Activated T-helper 1 cell treated with anti-CD3 and anti-CD28 coated beads, Interleukin-12 subunit alpha, Interleukin-12 subunit beta, Interleukin-2, Interleukin-4 antibody, amounts not matched to agents 30 ng/mL and 10 ng/mL and 1 ng/mL, durations not matched to agents 14 hours and 24 hours and 36 hours (primary cell): ENCODE measurements at places on chromosomes 6 and 20. TPM values are rescaled to one million over a fixed set of nuclear protein-coding genes. Genes with fewer than 3 reads are reported as not detected.
A peak's percentile ranks its signal among the peaks of the same experiment; 100 is the strongest.

- H3K36me3 ChIP-seq: peaks cover 16% of the 10 kb centered on the region
- no peak overlapping the region for H3K4me3 ChIP-seq
- H3K4me1 ChIP-seq: peaks cover 34% of the 10 kb centered on the region
- no peak for DNase-seq
- H3K27ac ChIP-seq: no peak overlapping the region
These were observed 33.1 kb downstream of the SCAF8 start for GRCh38 chr6:154766288-154766687.

DNA sequence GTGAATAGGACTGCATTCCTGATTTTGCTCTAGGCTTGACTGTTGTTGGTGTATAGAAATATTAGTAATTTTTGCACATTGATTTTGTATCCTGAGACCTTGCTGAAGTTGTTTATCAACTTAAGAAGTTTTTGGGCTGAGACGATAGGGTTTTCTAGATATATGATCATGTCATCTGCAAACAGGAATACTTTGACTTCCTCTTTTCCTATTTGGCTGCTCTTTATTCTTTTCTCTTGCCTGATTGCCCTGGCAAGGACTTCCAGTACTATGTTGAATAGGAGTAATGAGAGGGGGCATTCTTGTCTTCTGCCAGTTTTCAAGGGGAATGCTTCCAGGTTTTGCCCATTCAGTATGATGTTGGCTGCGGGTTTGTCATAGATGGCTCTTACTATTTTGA lies 13.4 kb downstream of the HLA-DOB start:
- no peaks in the 10 kb centered on the region for H3K4me1 ChIP-seq
- H3K36me3 ChIP-seq: no peaks in the 10 kb centered on the region
- H3K4me3 ChIP-seq: no peak overlapping the region
- DNase-seq: no peak
- peaks cover 66% of the 10 kb centered on the region for H3K27me3 ChIP-seq

GRCh38 chr6:20840675-20841074 lies 306.4 kb downstream of the CDKAL1 start:
- DNase-seq: no peak
- H3K27ac ChIP-seq: peak overlapping the region; percentile 48
- peaks cover 3% of the 10 kb centered on the region for H3K36me3 ChIP-seq
- no peaks in the 10 kb centered on the region for H3K27me3 ChIP-seq

DNA sequence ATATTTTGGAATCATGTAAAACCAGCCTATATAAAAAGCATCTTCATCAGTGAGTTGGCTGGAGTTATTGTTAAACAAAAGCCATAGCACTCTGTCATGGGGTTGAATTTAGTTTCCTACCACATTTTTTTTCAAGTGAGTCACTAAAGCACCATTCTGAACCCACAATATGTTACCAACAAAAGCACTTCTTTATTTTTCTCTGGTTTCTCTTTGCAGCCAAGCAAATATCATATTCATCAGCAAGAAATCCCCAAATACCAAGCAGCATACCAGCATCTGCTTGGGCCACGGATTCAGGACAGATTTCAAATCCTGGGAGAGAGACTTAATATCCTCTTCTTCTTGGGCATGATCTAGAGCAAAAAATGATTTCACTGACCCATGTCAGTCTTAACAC lies 441.4 kb downstream of the BCKDHB start:
- H3K36me3 ChIP-seq: no peaks in the 10 kb centered on the region
- no peak overlapping the region for H3K4me3 ChIP-seq
- peaks cover 29% of the 10 kb centered on the region for H3K4me1 ChIP-seq
- no peak for DNase-seq

DNA sequence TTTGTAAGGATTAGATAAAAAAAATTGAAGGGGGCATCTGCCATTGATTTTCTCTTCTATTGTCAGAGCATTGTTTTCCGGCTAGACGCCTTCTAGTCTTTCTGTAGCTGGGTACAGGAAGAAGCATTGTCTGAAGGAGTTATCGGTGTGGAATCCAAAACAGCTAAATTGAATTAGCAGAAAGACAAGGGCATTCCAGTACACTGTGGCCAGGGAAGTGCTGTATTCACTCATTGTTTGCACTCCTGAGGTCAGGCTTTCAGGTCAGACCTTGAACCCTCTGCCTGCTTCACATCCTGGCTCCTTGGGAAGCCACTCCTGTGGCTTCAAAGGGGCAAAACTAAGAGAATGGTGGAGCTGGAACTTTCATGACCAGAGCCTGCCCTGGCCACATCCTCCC lies 81.1 kb upstream of the SNAP25 start:
- no peak for DNase-seq
- no peaks in the 10 kb centered on the region for H3K27me3 ChIP-seq
- no peak overlapping the region for H3K27ac ChIP-seq

DNA sequence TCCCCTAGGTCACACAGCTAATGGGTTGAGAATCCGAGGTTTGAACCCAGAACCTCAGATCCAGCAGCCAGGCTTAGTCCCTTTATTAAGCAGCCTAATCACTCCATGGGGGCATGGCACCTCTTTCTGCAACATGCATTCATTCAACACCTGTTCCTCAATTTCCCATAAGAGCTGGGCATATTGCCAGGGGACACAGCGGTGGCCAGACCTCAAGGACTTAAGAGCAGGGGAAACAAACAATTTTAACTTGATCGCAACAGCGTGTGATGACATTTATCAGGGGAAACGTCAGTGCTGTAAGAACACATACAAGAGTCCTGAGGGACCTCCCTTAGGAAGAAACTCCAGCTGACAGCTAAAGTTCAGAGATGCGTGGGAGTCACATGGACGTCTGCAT lies 267.4 kb upstream of the CDH4 start:
- no peaks in the 10 kb centered on the region for H3K27me3 ChIP-seq
- no peaks in the 10 kb centered on the region for H3K36me3 ChIP-seq
- no peak for DNase-seq
- no peak overlapping the region for H3K27ac ChIP-seq

GRCh38 chr6:73614802-73615201 lies 39.0 kb downstream of the SLC17A5 start:
- H3K27me3 ChIP-seq: no peaks in the 10 kb centered on the region
- H3K36me3 ChIP-seq: peaks cover 11% of the 10 kb centered on the region

GRCh38 chr6:303263-303662 lies 11.0 kb downstream of the DUSP22 start:
- no peak for DNase-seq
- no peaks in the 10 kb centered on the region for H3K27me3 ChIP-seq
- H3K27ac ChIP-seq: no peak overlapping the region
- H3K4me1 ChIP-seq: peaks cover 6% of the 10 kb centered on the region

- H3K4me1 ChIP-seq: no peaks in the 10 kb centered on the region
- no peak overlapping the region for H3K4me3 ChIP-seq
- DNase-seq: no peak
- H3K27me3 ChIP-seq: peaks cover 18% of the 10 kb centered on the region
- no peaks in the 10 kb centered on the region for H3K36me3 ChIP-seq
These were observed 21.9 kb upstream of the CDH22 start for GRCh38 chr20:46330072-46330763.

- H3K36me3 ChIP-seq: peaks cover 63% of the 10 kb centered on the region
- no peaks in the 10 kb centered on the region for H3K27me3 ChIP-seq
- peaks cover 4% of the 10 kb centered on the region for H3K4me1 ChIP-seq
- DNase-seq: no peak
- no peak overlapping the region for H3K27ac ChIP-seq
These were observed 19.6 kb downstream of the MYLIP start for GRCh38 chr6:16148498-16148897.

GRCh38 chr6:26223650-26224546 lies 136.7 kb downstream of the HFE start:
- H3K4me1 ChIP-seq: peaks cover 10% of the 10 kb centered on the region
- no peaks in the 10 kb centered on the region for H3K36me3 ChIP-seq
- no peak overlapping the region for H3K27ac ChIP-seq
- H3K4me3 ChIP-seq: no peak overlapping the region

DNA sequence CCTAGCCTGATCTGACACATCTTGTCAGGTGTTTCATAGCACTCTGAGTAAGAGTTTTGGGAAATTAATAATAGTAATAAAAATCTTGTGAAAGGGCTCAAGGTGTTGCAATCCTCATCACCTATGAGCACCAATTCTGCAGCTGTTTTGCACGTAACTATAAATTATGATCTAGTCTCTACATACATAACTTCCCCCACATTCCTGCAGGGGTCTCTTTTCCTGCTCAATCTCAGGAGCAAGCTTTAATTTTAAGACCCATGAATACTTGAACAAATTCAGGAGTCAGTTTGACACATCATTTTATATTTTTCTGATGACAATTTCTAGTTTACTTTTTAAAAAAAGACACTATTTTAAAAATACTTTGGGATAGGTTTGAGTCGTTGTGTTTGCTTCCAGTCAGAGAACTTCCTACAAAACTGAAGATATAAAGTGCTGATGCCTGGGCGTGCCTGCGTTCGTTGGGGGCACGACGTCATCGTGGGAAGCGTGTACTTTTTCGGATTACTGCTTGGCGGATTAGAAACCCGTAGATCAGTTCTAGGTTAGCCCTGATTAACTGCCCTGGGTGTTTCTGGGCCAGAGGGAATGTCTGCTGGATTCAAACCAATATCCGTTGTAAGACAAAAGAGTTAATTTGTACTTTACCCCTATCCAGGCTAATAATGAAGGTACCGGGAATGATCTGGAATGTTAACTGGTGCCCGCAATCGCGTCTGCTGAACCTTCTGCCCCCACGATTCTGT lies 1.0 kb upstream of the E2F3 start:
- H3K27me3 ChIP-seq: peaks cover 2% of the 10 kb centered on the region
- peaks cover 34% of the 10 kb centered on the region for H3K4me1 ChIP-seq
- H3K27ac ChIP-seq: peak overlapping the region; percentile 97

- H3K36me3 ChIP-seq: no peaks in the 10 kb centered on the region
- no peak overlapping the region for H3K4me3 ChIP-seq
- no peaks in the 10 kb centered on the region for H3K27me3 ChIP-seq
- H3K4me1 ChIP-seq: no peaks in the 10 kb centered on the region
- no peak for DNase-seq
- no peak overlapping the region for H3K27ac ChIP-seq
These were observed 45.6 kb upstream of the ANKEF1 start for GRCh38 chr20:9989066-9989724.

- peaks cover 81% of the 10 kb centered on the region for H3K27me3 ChIP-seq
- no peaks in the 10 kb centered on the region for H3K36me3 ChIP-seq
- peaks cover 35% of the 10 kb centered on the region for H3K4me1 ChIP-seq
- peak overlapping the region; percentile 23 for H3K4me3 ChIP-seq
- DNase-seq: no peak
These were observed 4.1 kb upstream of the ENPP5 start for GRCh38 chr6:46174904-46175303.

GRCh38 chr6:106300944-106301343 lies 24.6 kb downstream of the ATG5 start:
- no peak overlapping the region for H3K4me3 ChIP-seq
- H3K4me1 ChIP-seq: peaks cover 14% of the 10 kb centered on the region
- H3K36me3 ChIP-seq: peaks cover 11% of the 10 kb centered on the region
- no peaks in the 10 kb centered on the region for H3K27me3 ChIP-seq
- H3K27ac ChIP-seq: no peak overlapping the region

DNA sequence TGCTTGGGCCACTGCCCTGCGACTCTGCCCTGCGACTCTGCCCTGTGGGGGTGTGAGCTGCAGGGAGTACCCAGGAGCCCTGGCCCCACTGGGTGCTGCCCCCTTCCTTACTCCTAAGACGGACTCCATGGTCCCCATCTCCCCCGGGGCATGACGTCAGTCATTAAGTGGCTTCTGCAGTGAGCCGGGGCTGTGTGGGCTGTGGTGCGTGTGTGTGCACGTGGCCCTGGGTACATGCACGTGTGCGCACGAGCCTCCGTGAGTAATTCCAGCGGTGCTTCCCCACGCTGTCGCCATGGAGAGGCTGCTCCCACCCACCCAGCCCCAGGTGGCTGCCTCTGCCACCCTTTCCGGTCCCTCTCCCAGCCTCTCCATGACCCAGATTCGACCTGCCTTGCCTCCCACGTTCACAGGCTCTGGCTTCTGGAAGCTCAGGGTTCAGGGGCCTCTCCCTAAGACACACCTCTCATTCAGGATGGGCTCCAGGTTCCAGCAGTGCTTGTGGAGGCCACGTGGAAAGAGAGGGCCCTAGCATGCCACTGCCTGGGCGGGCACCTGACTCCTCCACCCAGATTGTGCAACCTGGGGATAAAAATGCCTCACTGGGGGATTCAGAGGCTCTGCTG lies 88.3 kb downstream of the DLGAP4 start:
- no peaks in the 10 kb centered on the region for H3K4me1 ChIP-seq
- no peaks in the 10 kb centered on the region for H3K36me3 ChIP-seq
- no peak for DNase-seq
- no peak overlapping the region for H3K27ac ChIP-seq
- no peak overlapping the region for H3K4me3 ChIP-seq

DNA sequence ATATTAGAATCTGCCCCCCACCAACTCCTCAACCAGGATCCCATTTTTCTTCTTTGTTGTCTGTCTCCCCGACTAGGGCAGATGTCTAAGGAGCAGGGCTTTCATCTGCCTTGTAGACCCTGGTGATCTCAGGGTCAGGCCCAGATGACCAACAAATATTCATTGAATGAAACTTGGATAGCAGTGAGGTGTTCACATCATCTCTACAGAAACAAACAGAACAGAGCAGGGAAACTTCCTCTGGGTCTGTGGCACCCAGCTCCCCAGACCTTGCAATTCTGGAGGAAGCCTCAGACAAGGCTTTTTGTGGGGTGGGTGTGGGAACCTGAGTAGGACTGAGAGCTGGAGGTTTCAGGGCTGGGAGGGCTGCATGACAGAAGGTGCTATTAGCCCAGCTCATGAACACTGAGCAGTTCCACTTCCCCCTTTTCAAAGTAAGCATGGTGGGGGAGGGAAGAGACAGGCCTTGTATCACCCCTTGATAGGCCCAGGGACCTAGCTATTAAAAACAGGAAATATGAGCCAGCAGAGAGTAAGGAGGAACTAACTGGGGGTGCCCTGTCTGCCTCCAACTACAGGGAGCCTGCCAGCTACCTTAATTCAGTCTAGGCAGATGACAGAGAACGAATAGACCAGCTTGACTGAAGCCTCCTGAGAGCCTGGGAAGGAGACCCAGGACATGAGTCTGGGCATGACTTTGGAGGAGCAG lies 37.3 kb upstream of the TOP1 start:
- no peak overlapping the region for H3K4me3 ChIP-seq
- H3K27ac ChIP-seq: peak overlapping the region; percentile 71
- H3K4me1 ChIP-seq: peaks cover 40% of the 10 kb centered on the region
- no peaks in the 10 kb centered on the region for H3K27me3 ChIP-seq
- DNase-seq: no peak

The HDGFL1 gene
- total RNA-seq: not detected in 2 replicates

The RIMS1 gene
- not detected in 2 replicates for total RNA-seq

The OPRL1 gene
- total RNA-seq: 0.16 and 0.20 TPM in 2 replicates

The DDRGK1 gene
- total RNA-seq: 67.5 and 72.3 TPM in 2 replicates
